ENCODE measurements at places on chromosomes 6 and 20.

- DNase-seq, result no peak
These were observed 295.9 kb downstream of the GMDS start for GRCh38 chr6:1949538-1949937.

- DNase-seq, result no peak
These were observed at the start of gene TMEM151B for GRCh38 chr6:44269921-44270525. TSS of gene TMEM151B (plus strand) at chr6:44270450. CDS start at chr6:44270743, 293 bp downstream.

GRCh38 chr20:37238426-37238825, 23.2 kb downstream of the GHRH start:
- no peak for DNase-seq

- no peak for DNase-seq
These were observed 77.6 kb upstream of the FYN start for GRCh38 chr6:111950661-111951496.

- DNase-seq, result no peak
These were observed 10.8 kb downstream of the ASXL1 start for GRCh38 chr20:32368925-32369324.

GRCh38 chr6:27161946-27162603, 85.4 kb upstream of the PRSS16 start:
- DNase-seq, result peak; percentile 52

GRCh38 chr6:32993363-32993973, 15.9 kb downstream of the HLA-DOA start:
- no peak for DNase-seq

DNA sequence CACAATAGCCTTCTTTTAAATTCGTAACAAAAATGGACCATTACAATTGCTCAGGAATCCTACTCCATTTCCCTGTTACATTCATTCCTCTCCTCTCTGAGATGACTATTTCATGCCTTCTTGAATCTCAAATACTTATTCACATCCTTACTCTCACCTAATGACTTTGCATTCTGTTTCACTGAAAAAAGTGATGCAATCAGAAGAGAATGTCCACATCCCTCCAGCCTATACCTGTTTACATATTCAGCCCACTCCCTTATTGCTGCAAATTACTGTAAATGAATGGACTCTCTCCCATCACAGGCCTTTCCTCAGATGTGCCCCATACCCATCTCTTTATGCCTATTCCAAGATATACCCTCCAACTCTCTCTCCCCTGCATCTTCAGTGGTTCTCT, 8.6 kb downstream of the TAAR1 start:
- DNase-seq, result no peak

DNA sequence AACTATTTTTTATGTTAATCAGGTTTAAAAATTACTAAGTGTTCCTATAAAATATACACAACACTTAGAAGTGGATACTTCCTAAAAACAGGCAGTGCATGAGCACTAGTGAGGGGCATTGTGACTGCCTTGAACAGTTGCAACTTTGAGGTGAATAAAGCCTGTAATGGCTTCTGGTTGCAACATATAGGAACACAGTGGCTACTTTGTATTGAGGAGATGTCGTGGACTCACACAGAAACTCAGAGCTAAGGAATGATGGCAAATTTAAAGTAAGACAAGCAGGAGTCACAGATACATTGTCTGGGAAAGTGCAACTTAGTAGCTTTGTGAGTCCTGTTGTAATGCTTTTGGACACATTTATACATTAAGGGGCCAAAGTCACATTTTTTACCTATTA, 861 bp upstream of the HLA-A start:
- DNase-seq, result no peak

- DNase-seq, result no peak
These were observed 157.4 kb downstream of the ZMYND8 start for GRCh38 chr20:47198996-47199552.

- no peak for DNase-seq
These were observed 93.0 kb downstream of the ADTRP start for GRCh38 chr6:11685481-11686093.

GRCh38 chr6:44487586-44487985, 100.1 kb downstream of the CDC5L start:
- no peak for DNase-seq

DNA sequence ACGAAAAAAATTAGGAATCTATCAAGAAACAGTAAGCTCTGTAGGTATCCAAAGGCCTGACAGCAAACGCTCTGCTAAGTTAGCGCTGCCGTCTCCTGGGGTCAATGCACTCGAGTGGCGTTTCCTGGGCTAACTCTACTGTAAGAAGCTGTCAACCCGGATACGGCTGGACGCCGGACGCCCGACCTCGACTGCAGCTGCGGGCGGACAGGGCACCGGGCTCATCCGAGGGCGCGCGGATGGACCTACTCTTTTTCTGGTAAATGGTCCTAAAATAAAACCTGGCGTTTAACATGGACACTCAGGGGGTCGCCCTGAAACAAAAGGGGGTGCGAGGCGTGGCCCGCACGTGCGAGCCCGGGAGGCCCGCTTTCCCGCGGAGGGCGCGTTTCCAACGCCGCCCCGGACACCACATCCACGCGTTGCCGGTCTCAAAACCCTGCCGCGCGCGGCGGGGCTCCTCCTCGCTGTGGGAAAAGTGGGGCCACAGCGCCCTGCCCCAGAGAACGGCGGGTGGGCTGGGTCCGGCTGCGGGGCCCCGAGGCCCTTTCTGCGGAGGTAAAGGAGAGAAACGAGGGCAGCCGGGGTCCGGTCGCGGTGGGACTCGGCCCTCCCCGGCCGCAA, 537 bp downstream of the TCP1 start:
- DNase-seq, result no peak

- DNase-seq, result no peak
These were observed 39.8 kb downstream of the LRRN4 start for GRCh38 chr20:6014017-6014416.

DNA sequence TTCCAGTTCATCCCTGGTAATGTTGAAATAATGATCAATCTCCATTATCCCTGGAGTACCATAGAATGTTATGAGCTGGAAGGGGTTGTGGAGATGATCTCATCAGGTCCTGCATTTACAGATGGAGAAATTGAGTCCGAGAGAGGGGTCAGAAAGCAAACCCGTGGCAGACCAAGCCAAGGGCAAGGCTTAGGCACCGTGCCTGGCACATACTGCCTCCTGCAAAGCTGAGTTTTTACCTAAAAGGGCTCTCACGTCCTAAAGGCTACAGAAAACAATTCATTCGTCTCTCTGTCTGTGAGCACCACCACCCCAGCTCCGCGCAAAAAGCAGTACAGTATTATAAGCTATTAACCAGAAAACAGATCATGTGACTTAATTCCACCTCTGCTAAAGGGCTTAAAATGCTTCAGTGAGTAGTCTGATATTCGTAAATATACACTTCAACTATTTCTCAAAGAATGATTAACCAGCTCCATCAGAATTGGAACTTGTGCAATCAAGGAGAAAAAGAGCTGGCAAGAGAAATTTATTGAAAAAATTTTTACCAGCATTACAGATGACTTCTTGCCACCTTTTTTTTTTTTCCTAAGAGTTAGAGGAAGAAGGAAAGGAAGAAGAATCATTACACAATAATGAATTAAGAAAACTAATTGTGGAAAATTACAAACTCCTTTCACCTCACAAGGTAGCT, 3.4 kb upstream of the PARD6B start:
- DNase-seq, result no peak

DNA sequence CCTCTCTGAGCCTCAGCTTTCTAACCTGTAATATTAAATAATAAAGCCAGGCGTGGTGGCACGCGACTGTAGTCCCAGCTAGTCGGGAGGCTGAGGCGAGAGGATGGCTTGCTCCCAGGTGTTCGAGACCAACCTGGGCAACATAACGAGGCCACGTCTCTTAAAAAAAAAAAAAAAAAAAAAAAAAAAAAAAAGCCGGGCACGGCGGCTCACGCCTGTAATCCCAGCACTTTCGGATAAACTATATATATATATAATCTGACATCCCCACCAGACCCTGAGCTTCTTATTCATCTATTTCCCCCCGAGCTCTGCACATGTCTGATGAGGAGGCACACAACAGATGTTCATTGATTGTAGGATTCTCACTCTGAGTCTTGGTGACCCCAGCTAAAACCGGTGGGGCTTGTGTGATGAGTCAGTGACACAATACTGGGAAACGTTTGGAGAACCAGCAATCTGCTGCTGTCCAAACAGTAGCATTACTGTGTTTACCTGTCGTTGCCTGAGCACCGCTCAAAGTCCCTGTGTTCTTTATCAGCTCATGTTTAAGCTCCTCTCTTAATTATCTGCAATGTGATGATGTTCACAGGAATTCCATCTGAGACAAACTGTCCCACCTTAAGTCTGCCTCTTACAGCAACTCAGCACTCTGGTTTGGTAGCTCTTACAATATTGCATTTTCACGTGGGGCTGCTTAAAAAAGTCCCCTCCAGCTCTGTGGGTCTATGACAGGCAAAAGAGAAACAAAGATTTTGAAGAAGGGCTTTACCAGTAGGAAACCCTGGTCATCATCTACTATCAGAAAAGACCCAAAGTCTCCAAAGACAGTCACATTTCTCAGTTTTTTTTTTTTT, 1.0 kb upstream of the SPATA2 start:
- no peak for DNase-seq

DNA sequence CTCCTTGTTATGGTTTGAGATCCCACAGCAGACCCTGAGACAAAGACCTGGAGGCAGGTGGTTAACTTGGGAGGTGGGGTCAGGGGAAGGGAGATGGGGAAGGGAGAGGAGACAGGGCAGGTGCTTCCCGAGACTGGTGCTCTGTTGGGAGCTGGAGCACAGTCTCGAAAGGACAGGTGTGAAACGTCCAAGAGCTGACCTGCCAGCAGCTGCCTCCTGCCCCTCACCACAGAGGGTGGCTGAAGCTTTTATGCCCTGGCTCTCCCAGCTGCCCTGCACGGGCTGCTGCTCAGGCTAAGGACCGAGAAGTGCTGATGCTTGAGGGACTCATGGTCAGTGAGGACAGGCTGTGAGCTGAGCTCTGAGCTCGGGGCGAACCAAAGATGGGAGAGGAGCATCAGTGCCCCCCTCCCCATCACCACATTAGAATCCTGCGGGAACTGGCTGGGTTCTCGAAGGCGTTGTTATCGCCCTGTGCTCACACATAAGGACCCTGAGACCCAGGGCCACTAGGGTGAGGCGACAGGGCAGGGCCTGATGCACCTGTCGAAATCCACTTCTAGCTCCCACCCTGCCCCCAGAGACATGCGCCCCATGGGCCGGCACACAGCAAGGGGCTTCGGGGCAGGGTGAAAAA, 25.3 kb upstream of the CD93 start:
- DNase-seq, result no peak

- no peak for DNase-seq
These were observed 782 bp upstream of the PCMTD2 start for GRCh38 chr20:64254571-64255360.

DNA sequence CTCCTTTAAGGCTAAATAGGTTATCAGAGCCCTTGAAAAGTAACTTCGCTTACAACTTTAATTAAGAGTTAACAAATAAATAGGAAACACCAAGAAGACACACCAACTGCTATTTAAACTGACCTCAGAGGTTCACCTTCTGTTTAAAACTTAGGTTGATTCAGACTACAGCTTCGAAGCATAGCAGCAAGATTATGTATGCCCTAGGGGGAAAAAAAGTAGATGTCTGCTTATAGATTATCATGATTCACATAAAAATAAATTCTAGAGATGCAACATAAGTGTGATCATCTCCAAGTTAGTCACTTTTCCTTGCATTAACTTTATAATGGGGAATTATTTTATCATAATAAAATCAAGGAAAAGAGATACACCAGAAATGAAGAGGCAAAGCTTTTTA, 8.9 kb downstream of the PNISR start:
- no peak for DNase-seq

GRCh38 chr6:157221049-157221816, 102.1 kb downstream of the TMEM242 start:
- DNase-seq, result peak; percentile 40

- DNase-seq, result no peak
These were observed 93.8 kb downstream of the MLIP start for GRCh38 chr6:54204921-54205591.

GRCh38 chr6:106630366-106630765, 988 bp downstream of the QRSL1 start:
- DNase-seq, result no peak

DNA sequence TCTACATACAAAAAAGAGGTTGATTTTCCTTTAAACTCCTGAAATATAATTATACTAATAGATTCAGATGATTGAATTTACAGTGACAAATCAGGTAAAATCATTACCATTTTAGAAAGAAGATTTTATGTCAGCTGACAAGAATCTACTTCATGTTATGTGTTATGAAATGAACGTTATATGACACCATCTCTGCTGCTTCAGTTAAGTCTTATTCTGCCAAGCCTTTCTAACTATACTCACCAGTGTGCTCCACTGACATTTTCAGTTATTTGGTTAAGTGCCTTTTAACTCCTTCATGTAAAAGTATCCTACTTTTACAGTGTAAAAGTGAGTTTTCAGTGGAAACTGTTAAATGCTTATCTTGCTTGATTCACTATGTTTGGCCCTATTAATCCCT, 80.4 kb downstream of the RWDD2A start:
- no peak for DNase-seq

DNA sequence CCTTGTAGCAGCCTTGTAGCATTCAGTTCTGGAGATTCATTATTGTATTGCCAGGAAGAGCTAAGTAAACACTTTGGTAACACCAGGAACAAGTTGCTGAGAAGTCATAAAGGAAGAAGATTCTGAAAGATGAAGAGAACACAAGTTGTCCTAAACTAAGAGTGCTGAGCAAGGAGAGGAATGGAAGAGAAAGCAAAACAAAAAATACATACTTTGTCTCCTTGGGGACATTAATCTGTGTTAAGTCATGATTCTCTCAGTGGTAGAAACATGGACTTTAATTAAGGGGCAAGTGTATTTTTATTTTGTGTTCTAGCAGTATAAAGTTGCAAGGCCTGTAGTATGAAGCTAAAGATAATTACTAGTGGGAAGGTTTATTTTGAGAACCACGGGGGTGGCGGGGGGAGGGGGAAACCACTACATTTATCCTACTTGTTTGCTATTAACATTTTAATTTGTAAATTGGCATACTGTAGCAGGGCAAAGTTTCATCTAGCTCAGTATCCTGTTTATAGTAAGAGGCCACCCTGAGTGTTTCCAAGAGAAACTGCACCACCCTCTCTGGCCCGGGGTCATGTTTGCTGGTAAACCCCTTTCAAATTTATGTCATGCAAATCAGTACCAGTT, 463.0 kb downstream of the CDKAL1 start:
- DNase-seq, result no peak

- DNase-seq, result peak; percentile 72
These were observed 62.1 kb downstream of the OLIG3 start for GRCh38 chr6:137432054-137432611.
